Activated CD8-positive, alpha-beta memory T cell treated with anti-CD3 and anti-CD28 coated beads for 1 hour (primary cell): ENCODE measurements at places on chromosomes 6 and 20.

DNA sequence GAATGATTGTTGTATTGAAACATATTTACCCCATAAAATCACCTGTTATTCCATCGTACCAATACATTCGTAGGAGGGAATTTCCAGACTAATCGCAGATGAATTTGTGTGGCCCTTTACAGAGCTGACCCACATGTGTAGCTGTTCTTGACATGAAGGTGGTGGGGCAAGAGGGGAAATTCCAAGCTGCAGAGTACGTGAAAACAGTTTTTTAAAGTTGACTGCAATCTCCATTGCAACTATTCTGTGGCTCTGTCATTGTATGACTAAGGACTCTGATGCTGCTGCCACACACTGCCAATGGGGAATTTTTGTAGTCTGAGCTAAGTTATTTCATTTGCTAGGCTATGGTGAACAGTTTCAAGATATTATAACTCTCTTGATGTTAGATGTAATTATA, 46.4 kb upstream of the ADTRP start:
- no peak for DNase-seq

DNA sequence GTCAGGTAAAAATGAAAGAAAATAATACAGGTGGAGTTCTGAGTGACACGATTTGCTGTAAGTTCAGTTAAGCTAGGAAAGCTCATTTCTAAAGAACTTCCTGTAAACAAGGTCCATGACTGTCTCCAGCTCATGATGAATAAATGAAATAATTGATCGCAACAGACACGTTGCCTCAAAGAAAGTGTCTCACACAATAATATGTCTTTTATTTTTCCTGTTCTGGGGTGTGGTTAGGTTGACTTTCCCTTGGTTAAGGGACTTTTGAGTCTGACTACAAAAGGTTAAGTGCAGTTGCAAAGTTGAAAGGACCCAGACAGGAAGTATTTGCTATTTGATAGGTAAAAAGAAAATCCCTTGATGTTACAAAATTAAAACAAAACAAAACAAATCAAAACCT, 304.2 kb upstream of the PRDM1 start:
- no peak for DNase-seq

GRCh38 chr6:40444312-40444711, 142.9 kb downstream of the LRFN2 start:
- no peak for DNase-seq

DNA sequence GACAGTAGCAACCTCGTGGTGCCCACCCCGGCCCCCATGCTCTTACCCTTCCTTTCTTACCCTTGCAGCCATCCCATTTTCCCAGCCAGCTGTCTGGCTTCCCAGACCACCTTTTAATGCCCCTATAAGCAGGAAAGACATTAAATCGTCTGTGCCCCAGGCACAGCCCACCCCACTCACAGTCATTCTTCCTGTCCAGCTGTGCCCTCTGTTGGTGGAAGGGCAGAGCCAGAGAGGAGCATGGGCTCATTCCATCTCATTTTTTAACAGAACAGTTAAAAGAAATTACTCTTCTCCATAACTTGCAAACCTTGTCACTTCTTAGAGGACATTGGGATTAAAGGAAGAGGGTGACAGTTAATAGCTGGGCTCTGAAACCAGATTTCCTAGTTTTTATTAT, 240.5 kb downstream of the NRN1 start:
- DNase-seq, result no peak

GRCh38 chr6:133769463-133769862, 119.5 kb upstream of the TCF21 start:
- DNase-seq, result no peak

DNA sequence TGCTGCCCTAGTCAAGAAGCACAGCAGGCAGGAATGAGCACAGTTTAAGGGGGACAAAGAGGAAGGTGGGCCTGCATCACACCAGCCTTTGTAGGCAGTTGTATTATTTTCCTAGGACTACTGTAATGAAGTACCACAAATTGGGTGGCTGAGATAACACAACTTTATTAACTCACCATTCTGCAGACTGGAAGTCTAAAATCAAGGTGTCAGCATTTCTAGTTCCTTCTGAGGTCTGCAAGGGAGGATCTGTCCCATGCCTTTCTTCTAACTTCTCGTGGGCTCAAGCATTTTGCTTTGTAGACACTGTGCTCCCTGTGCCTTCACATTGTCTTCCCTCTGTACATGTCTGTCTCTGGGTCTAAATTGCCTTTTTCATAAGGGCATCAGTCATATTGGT, 488.5 kb upstream of the JARID2 start:
- DNase-seq, result no peak

DNA sequence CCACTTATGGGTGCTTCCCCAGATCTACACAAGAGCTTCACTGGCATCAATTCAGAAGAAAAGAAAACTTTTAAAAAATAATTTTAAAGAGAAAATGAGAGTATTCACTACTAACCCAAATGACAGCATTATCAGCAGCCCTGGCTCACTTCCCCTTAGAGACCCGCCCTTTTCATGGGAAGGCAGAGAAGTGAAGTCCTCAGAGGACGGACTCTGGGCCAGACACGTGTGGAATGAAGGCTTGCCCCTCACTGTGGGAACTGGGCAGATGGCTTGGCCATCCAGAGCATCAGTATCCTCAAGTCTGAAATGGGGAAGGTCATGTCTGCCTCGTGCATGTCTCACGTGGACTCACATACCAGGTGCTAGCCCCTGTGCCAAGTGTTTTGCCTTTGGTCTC, 63.5 kb downstream of the JAG1 start:
- DNase-seq, result no peak

- no peak for DNase-seq
These were observed 22.3 kb upstream of the BCAS4 start for GRCh38 chr20:50772420-50773185.

DNA sequence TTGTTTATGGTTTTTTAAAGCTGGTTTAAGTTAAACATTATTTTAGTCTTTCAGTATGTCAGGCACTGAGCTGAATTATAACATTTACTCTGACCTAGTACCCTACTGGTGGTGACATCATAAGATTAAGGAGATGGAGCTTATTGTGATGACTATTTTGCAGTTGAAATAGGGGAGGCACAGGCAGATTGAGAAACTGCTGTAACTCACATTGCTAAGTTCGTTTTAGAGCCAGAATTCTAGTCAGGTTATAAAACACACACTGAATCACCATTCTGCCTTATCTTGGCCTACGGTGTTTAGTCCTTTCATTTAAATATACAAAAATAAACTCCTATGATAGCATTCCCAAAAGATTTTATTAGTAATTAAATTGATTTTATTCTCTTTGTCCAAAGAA, 584.1 kb downstream of the TFAP2A start:
- DNase-seq, result no peak

DNA sequence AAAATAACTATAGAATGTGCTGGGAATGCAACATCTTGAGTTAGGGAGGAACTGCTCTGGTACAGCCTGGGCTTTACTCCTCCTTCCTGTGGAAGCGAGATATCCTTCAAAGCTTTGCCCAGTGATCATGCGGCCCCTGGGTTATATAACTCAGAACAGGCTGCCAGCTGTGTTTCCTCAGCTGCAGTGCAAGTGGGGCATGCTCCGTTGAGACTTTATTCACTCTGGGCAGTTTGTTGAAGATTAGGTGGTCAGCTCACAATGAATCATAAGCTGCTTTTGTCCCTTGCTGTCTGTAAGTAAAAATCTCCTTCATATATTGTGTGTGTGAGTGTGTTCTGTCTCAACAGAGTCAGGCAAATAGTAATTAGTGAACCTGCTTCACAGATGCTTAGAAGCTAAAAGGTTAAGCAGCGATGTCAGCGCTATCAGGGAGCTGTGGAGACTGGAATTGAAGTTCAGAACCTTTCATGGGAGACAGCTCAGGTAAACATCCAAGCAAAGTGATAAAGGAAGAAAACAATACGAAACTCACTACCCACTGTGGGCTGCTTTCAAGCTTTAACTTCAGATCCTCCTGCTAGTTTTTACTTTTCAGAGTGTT, 688.4 kb downstream of the HTR1B start:
- DNase-seq, result no peak

GRCh38 chr20:17662333-17663039, 19.6 kb downstream of the RRBP1 start:
- no peak for DNase-seq

DNA sequence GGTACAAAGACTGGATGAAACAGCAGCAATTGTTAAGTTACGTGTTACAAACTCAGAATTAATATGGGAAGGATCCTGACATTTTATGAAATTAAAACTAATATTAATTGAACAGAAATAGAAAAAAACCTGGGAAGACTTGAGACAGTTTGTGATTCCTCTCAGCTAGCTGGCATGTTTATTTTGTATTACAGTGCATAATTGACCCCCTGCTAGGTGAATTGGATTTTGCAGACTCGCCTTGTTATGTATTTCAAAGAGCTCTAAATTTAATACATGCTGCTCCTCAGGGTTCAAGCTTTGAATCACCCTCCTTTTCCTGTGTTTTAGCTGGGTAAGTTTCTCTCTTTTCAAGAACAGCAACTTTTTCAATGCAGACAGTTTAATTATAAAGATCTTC, 339.4 kb downstream of the PLCB1 start:
- no peak for DNase-seq

DNA sequence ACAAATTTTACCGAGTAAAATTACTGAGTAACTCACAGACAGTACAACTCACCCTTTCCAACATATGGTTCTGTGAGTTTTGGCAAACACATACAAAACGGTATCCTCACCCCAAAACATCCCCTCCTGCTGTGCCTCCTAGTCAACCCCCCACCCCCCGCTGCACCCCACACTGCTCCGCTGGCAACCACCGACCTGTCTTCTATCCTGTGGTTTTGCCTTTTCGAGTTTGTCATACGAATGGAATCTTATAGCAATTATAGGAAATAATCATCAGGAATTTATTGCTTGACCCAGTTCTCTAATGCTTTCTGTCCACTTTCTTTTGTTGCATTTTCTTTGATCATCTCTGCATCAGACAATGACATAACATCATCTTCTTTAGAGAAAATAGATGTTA, 312.3 kb downstream of the KIF16B start:
- no peak for DNase-seq

GRCh38 chr6:165843121-165843520, 180.1 kb upstream of the PDE10A start:
- no peak for DNase-seq

- no peak for DNase-seq
These were observed 93.5 kb downstream of the B3GAT2 start for GRCh38 chr6:70863343-70863742.

DNA sequence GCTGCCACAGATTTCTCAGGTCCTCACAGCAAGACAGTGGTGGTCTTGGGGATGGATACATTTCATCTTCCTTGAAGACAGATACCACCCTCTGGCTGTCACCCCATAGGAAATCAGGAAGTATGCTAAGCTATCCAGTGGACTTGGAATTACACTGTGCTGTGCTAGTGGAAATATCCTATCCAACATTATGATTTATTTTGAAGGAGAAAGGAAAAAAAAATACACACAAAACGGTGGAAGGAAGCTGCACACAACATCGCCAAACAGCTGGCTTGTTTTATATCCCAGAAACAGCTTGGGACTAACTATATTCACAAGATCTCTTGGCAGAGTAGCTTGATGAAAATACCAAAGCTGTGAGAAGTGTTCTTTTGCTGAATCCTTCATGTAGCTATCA, 257.6 kb downstream of the LAMA2 start:
- DNase-seq, result no peak

DNA sequence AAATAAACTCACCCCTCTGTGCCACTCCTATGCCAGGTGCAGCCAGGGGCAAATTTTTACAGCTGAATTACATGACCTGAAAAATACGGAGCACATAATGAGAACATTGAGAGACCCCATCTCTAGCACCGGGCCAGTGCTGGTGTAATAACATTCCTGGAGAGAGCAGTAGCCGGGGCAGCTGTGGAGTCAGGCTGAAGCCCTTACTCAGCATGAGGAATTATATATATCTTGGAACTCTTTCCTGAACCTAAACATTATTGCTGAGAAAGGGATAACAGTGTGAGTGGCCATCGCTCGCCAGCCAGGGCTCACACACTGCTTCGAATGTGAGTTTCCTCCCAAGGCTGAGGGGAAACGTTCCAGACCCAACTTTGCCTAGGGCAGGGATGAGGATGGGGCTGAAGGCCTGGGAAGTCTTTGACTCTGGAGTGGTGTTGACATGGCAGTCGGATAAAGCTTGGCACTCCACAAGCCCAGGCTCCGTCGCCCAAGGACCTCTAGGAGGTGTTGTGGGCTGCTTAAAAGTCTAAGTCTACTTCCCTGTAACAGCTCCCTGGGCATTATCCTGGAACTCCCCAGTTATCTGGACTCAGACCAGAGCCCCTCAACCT, 269.8 kb downstream of the CDC5L start:
- DNase-seq, result no peak

DNA sequence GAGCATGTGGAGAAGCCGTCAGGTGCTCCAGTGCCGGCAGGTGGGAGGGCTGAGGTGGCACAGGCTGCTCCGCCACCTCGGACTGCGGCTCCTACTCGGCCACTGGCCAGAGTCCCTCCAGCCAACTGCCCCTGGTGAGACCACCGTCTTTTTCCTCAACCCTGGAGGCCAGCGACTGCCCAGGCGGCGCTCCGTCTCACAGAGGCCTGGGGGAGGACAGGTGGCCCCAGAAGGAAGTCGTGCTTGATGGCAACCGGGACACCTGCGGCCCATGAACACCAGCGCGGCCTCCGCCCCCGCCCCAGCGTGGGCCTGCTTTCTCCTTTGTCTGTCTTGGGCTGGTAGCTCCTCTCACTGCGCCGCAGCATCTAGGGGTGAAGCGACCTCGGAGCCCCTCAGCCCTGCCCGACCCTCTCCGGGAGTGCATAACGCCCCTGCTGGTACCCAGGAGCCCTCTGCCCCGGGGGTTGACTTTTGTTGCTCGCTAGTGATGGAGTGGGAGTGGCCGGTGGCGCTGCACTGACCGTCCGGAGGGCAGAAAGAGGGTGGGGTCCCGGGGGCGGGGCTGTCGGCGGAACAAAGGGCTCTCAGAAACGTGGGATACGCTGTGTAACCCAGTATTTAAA, 706 bp upstream of the TUBB2B start:
- no peak for DNase-seq

DNA sequence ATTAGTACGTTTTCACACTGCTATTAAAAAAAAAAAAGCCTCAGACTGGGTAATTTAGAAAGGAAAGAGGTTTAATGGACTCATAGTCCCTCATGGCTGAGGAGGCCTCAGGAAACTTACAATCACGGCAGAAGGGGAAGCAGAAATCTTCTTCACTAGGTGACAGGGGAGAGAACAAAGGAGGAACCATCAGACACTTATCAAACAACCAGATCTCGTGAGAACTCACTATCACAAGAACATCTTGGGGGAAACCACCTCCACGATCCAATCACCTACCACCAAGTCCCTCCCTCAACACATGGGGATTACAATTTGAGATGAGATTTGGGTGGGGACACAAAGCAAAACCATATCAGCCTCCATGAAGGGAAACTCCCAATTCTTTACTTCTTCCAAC, 85.2 kb upstream of the MAFB start:
- DNase-seq, result no peak

- no peak for DNase-seq
These were observed 19.7 kb upstream of the TM9SF4 start for GRCh38 chr20:32089637-32090362.

- no peak for DNase-seq
These were observed 14.3 kb upstream of the SPO11 start for GRCh38 chr20:57315083-57315975.

GRCh38 chr20:37896932-37897548, 5.9 kb upstream of the VSTM2L start:
- DNase-seq, result no peak

GRCh38 chr6:167116109-167116837, 6.6 kb upstream of the CCR6 start:
- no peak for DNase-seq
